Stimulated activated CD8-positive, alpha-beta memory T cell treated with anti-CD3 and anti-CD28 coated beads, Interleukin-2, amount 100 ng/mL, for 1 hour (primary cell): ENCODE measurements at places on chromosomes 6 and 20.

GRCh38 chr6:25431306-25431974 lies 152.3 kb downstream of the CARMIL1 start:
- DNase-seq: no peak

GRCh38 chr20:37336369-37337207 lies 9.4 kb upstream of the SRC start:
- DNase-seq: no peak

DNA sequence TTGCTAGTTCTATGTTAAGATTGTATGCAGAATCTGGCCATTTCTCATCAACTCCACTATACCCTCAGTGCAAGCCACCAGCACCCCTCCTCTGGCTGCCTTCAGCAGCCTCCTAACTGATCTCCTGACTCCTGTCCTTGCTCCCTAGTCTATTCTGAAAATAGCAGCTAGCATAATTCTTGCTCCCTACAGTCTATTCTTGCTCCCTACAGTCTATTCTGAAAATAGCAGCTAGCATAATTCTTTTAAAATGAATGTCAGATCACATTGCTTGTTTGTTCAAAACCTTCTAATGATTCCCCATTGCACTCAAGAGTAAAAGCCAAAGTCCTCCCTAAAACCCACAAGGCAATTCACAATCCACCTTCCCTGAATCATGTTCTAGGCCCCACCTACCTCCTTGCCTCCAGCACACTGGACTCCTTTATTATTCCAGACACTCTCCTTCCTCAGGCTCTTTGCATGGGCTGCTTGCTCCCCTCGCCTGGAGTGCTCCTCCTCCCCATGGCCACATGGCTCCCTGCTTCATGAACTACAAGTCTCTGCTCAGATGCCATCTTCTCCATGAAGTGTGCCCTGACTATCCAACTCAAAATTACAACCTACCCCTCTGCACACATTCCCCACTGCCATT lies 164.2 kb upstream of the TNFAIP3 start:
- DNase-seq: no peak

GRCh38 chr6:157267109-157267611 lies 56.2 kb downstream of the TMEM242 start:
- no peak for DNase-seq

- DNase-seq: no peak
These were observed 361.0 kb downstream of the CD83 start for GRCh38 chr6:14478381-14479225.

DNA sequence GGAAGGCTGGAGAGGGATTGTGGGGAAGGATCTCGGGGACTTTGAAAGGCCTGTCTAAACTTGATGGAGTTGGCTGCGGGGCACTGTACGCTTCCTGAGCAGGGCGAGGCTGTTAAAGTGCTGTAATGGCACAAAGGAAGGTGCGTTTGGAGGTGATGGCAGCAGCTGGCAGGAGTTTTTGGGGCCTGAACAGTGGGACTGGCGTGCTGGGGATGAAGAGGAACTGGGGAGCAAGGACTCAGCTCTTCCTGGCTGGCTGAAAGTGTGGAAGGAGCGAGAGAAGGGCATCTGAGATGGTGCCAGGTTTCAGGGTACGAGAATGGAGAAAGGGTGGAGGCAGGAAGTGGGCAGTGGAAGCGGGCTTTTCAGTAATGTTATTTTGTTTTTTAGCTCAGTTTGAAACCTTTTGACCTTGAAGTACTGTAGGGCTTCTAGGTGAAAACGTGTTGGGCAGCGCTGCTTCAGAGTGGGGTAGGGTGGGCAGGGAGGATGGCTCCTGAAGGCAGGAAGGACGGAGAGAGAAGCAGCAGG lies 8.0 kb downstream of the TMEM181 start:
- no peak for DNase-seq

- no peak for DNase-seq
These were observed 457.9 kb downstream of the PLCB1 start for GRCh38 chr20:8589956-8590355.

DNA sequence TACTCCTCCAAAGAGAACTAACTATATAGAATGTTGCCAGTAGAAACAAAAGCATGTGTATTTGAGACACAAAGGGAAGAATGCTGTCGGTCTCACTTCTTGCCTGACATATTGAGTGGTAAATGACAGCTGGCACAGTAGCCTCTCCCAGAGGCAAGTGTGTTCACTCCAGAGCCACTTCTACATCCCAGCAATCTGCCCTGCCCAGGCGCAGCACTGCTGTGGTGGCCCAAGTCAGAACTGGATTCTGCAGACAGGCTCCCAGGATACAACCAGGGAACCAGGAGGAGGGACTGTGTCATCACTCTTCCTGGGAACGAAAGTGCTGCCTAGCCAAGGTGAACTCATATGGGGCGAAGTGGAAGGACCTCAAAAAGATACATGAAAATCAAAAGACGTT lies 103.2 kb upstream of the ARMC2 start:
- no peak for DNase-seq

DNA sequence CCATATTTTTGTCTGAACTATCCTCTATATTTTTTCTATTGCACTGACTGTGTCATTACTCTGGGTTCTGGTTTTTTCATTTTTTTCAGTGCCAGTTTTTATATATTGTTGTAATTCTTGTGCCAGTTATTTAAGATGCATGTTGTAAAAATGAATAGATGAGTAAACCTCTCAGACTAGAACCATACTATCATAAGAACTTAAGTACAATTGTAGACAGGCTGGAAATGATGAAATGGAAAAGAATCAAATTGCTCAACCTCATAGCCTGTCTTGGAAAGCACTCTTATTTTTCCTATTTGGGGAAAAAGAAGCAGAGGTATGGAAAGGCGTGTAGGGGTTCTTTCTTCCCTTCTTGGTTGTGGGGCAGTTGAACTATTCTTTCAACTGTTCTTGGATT lies 30.2 kb downstream of the PANK2 start:
- no peak for DNase-seq

GRCh38 chr20:25254986-25255680 lies 7.2 kb downstream of the PYGB start:
- no peak for DNase-seq

GRCh38 chr6:137217801-137218472 lies 1.2 kb downstream of the IFNGR1 start:
- DNase-seq: no peak

GRCh38 chr6:114342086-114342825 lies 567 bp downstream of the HS3ST5 start:
- no peak for DNase-seq

- no peak for DNase-seq
These were observed 24.7 kb downstream of the WDR27 start for GRCh38 chr6:169677096-169677495.

GRCh38 chr20:698276-698675 lies 22.7 kb upstream of the SCRT2 start:
- no peak for DNase-seq

DNA sequence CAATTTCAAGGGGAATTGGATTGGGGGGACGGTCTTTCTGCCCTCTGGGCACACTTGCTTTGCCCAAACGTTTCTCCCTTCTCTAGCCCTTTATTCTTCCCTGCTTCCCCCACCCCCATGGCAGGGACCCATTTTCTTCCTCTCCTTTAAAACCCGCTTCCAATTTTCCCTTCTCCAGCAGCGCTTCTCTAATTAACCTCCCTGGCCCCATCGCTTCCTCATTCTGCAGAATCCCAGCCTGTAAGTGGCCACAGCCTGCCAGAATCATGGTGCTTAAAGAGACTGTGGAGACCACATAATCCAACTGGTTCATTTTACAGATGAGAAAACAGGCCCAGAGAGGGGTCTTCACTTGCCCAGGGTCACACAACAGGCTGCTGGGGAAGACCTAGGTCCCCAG lies 61.4 kb downstream of the CPNE5 start:
- DNase-seq: no peak

- no peak for DNase-seq
These were observed 54.9 kb upstream of the NT5E start for GRCh38 chr6:85394853-85395538.

DNA sequence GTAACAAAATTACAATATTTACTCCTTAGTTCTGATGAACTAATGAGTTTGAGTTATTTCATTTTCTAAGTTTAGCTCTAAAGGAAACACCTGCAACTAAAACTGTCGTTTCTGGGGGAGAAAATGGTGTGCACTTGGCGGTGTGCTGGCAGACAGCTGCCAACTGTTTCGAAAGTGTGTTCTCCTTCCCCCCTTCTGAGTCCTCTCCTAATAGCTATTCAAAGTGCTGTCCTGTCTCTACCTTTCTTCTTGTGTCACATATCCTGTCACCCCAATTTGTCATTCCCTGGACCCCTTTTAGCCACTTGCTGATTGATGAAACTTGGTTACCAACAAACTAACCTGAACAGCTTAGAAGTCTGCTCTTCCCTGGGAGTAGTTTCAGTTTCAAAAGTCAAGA lies 4.9 kb upstream of the UBE2J1 start:
- no peak for DNase-seq

- no peak for DNase-seq
These were observed 8.2 kb downstream of the CYB5R4 start for GRCh38 chr6:83867527-83868161.

DNA sequence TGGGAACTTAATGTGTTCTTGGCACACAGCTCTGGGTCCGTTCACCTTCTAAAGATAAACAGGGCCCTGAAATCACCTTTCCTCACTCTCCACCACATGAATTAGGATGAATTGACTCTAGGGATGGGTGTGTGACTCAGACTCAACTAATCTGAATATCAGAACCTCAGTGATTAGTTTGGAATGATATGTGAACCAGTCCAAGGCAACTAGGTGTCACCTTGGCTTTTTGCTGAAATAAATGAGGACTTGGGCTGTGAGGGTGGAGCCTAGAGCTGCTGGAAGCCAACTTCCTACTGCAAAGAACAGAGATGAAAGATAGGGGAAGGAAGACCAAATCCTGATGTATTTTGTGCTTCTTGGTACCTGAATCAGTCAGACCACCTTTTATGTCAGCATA lies 132.0 kb upstream of the RNF24 start:
- DNase-seq: no peak
